Stimulated activated CD8-positive, alpha-beta memory T cell treated with anti-CD3 and anti-CD28 coated beads, Interleukin-15, amount 100 ng/mL, for 1 hour (primary cell): ENCODE measurements at places on chromosomes 12 and 14.

GRCh38 chr12:23707270-23707669, 242.2 kb downstream of the SOX5 start:
- DNase-seq: no peak

DNA sequence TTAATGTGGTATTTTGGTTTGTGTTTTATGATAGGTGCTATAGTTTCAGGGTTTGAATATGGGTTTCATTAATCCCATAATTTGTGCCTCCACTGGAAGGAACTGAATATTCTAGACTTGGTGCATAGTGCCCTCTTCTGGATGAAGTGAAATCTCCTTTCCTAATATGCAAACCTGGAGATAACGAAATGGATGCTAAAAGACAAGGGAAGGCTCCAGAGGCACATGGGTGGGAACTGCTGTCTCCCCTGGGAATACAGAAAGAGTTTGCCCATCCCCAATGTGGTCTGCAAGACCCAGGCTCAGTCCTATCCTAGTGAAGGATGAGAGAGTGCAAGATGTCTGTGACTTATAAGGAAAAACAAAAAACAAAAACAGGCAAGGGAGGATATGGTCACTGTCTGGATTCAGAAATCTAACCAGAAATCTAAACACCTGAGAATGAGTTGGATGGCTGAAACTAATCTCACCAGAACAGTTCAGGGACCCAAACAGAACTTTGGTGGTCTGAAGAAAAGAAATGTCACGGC, 142.3 kb upstream of the TMPO start:
- DNase-seq: no peak

GRCh38 chr14:21671371-21671770, 2.2 kb downstream of the OR4E1 start:
- DNase-seq: no peak

- DNase-seq: no peak
Observed at GRCh38 chr12:112001576-112001975, 11.4 kb downstream of the TMEM116 start.

- DNase-seq: no peak
Observed at GRCh38 chr12:27034607-27035293, 12.4 kb downstream of the MED21 start.

GRCh38 chr14:101040538-101041442, 137.3 kb upstream of the RTL1 start:
- no peak for DNase-seq

DNA sequence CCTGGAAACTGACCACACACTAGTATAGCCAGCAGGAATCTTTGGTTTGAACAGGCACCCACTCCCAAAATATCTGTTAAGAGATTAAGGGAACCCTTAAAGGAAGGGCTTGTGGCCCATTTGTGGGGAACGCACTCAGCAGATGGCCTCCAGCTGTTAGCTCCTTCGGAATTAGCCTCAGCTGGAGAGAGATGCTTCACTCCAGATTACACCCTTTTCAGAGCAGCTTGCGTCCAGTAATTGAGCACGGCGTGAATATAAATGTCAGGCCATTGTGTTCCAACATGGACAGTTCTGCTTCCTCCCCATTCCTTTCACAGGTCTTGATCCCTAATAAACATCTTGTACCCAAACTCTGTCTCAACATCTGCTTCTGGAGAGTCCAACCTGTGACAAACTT, 397.8 kb downstream of the SEC23A start:
- DNase-seq: no peak
